ENCODE measurements at places on chromosomes 6 and 20. TPM values are rescaled to one million over a fixed set of nuclear protein-coding genes. Genes with fewer than 3 reads are reported as not detected.

CCN6 gene
- total RNA-seq = not detected

STX11 gene
- 12.9 TPM for total RNA-seq

PRSS35 gene
- total RNA-seq = 4.6 TPM

DZANK1 gene
- total RNA-seq = 2.2 TPM

DEFB119 gene
- not detected for total RNA-seq

KHDC1 gene
- total RNA-seq = 0.83 TPM

- DNase-seq = no peak
These were observed 6.9 kb downstream of the PI3 start for GRCh38 chr20:45181639-45182038.

GRCh38 chr6:99241905-99242534 is 107.5 kb downstream of the FAXC start:
- DNase-seq = no peak

DNA sequence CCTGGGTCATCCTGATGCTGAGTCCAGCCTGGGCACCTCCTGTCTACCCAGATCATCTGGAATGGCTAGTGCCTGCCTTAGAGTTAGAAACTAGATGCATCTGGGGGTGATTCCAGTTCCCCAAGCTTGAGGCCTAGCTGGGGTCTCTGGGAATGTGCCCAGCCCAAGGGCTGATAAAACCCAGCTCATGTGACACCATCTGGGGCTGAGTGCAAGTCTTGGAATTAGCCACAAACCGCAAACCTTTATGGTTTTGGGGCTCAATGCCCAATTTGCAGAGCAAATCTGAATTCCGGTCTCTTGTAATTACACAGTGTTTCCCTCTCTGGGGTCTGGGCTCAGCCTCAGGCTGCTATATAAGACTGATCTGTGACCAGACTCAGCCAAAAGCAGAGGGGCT is at the start of gene BPIFB4:
Gene BPIFB4, plus strand, starts transcription at position 385 of the 400 bp plus-strand sequence. CDS start 1,884 bp downstream, outside the sequence.
- DNase-seq = no peak

- DNase-seq = no peak
These were observed 16.6 kb downstream of the SMOC2 start for GRCh38 chr6:168457653-168457934.

GRCh38 chr6:166955121-166955864 is 1.1 kb downstream of the RNASET2 start:
- DNase-seq = peak; percentile 40
